ENCODE measurements at places on chromosomes 3 and 15.

DNA sequence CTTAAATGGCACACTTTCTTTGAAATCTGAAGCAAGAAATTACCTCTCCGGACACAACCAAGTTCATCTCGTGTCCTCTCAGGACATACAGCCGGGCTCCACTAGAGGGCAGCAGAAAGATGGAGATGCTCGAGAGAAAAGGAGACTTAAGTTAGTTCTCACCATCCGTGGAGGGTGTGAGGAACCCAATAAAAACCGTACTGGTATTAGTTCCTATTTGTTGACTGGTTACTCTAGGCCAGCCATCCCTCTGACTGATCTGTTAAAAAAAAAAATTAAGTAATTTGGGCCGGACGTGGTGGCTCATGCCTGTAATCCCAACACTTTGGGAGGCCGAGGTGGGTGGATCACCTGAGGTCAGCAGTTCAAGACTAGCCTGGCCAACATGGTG, 7.9 kb upstream of the CYP11A1 start:
- DNase-seq: peak; percentile 87

DNA sequence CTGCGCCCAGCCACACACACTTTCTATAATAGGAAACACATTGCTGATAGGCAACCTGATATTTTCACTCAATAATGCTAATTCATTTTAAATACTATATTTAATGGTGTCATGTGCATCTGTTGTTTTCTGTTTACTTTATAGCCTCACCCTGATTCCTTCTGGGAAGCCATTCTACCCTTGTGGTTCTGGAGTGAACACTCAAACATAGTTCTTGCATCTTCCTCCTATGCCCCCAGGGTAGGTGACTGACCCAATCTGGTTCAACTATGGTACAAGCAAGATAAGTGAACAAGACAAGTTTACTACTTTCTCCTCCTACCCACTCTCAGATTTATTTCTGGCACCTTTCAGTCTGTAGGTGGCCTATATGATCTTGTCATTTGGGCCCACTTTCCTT, 4.3 kb upstream of the SCG3 start:
- no peak for DNase-seq

GRCh38 chr3:24963762-24964625, 464.1 kb upstream of the RARB start:
- DNase-seq: no peak

GRCh38 chr3:55180936-55181535, 253.2 kb upstream of the LRTM1 start:
- DNase-seq: no peak

- DNase-seq: no peak
These were observed 227.0 kb downstream of the CPNE4 start for GRCh38 chr3:131807822-131808221.

GRCh38 chr3:42960282-42960681, 18.8 kb upstream of the GASK1A start:
- no peak for DNase-seq

DNA sequence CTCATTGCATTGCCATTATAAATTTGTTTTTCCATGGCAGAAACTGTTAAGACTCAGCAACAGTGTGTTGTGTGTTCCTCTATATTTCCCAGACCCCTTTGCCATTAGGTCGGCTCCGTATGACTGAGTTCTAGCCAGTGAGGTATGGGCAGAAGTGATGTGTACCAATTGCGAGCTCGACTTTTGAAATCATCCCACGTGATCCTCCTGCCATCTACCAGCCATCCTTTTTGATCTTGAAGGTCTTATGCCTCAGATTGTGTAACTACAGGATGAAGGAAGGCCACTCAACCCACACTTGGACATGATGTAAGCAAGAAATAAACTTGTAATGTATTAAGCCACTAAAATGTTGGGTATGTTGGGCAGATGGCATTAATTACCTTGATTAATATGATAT, 562.3 kb downstream of the PDCD6IP start:
- no peak for DNase-seq

- DNase-seq: no peak
These were observed 590.1 kb downstream of the UNC13C start for GRCh38 chr15:54568381-54568780.

- no peak for DNase-seq
These were observed 44.2 kb upstream of the GNB4 start for GRCh38 chr3:179495483-179495882.

GRCh38 chr3:74442068-74442467, 172.4 kb downstream of the CNTN3 start:
- DNase-seq: no peak

GRCh38 chr3:67599821-67600220, 54.6 kb downstream of the SUCLG2 start:
- no peak for DNase-seq

DNA sequence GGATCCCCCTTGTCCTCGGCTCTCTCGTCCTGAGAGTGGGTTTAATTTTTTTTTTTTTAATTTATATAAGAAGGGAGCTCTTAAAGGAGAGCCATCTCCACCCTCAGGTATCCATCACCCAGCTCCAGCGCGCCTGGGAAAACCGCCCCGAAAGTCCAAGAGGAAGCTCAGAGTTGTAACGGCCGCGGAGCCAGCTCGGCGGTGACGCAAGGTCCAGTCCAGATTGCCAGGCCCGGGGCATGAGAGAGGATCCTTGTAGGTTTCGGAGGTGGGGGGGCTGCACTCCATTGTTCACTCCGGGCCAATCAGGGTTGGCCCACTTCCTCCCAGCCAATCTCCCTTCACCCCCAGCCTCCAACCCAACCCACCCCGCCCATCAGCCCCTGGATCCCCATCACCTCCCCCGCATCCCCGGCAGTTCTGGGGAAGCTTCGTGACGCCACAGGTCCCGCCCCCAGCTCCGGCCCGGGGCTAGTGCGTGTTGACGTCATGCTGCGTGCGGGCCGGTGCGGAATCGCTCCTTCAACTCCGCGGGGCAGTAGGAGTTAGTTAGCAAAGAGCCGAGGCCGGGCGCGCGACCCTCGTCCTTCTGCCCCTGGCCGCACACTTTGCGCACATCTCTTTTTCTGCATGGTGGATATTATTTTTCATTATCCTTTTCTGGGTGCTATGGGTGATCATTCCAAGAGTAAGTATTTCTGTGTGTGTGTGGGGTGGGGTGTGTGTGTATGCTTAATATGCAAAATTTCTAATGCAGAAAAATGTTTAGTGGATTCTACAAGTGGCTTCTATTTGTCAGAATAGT, at the start of gene ISL2:
ISL2 (plus strand) TSS at position 520 of the 805 bp plus-strand sequence; CDS start at position 631, 111 bp downstream.
- peak; percentile 66 for DNase-seq

DNA sequence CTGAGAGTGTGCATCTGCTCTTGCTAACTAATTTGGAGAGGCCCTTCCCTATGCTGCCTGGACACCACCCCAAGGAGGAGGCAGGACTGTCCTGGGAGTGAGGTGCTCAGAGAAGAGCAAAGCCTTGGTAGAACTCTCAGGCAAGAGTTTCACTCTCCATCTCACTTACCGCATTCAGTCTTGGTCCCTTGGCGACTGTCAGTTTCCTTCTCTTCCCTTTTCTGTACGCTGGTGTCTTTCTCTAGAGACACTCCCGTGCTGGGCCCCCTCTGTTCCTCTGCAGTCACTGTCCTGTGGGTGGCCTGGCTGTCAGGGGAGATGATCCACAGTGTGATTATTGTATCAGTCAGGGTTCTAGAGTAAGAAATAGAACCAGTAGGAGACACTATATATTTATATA, 44.0 kb downstream of the IDH2 start:
- DNase-seq: no peak

GRCh38 chr3:36482256-36482655, 102.0 kb downstream of the STAC start:
- DNase-seq: no peak

DNA sequence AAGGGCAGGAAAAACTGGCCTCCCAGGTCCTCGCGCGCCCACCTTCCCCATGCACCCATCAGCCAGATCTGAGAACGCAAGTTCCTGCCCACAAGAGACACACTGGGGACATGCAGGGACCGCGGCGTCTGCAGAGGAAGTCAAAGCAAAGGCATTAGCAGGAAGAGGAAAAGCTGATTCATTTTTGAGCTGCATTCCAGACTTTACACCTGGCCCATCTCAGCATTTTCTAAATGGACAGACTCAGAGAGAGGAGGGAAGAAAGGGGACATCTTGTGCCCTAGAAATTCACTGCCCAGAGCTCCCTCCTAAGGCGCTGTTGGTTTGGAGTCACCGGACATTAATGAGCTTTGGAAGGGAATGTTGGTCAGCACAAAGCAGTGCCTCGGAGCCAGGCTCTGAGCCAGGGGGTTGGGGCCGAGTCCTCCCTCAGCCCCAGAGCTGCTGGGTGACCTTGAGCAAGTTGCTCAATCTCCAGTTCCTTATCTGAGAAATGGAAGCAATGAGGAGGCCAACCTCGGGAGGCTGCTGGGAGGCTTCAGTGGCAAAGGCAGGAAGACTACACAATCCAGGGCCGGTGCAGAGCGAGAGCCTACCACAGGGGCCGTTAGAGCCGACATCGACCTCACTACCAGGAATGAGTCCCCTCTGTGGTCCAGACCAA, 150.5 kb upstream of the IQSEC1 start:
- no peak for DNase-seq

- no peak for DNase-seq
These were observed 15.2 kb downstream of the RAB11A start for GRCh38 chr15:65884511-65884910.

GRCh38 chr15:67505675-67506572, 15.0 kb upstream of the C15orf61 start:
- no peak for DNase-seq

- DNase-seq: no peak
These were observed 65.2 kb downstream of the TRAT1 start for GRCh38 chr3:108887777-108888176.

- no peak for DNase-seq
These were observed 113.2 kb downstream of the LEKR1 start for GRCh38 chr3:156939315-156939714.

DNA sequence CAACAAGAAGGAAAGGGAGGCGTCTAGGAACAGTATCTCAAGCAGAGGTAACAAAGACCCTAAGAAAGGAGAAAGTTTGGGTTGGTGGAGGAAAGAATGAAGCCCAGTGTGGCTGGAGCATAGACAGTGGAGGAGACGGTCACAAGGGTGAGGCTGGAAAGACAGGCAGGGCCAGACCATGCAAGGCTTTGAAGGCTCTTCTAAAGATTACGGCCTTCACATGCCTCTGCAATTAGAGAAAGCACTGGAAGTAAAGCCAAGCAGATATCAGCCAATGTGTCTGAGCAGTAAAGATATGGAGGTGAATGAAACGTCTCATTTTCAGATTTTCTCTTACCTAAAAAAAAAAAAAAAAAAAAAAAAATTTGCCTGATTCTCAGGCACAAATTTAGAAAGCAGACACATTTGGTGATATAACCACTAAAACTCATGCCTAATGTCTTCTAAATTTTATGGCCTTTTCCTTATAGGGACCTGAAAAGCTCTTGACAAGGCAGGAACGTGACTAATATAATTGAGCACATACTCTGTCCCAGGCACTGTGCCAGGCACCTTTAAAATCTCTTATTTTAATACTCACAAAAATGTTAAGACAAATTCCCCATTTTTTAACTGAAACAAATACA, 184.1 kb downstream of the MECOM start:
- no peak for DNase-seq

- no peak for DNase-seq
These were observed 26.1 kb downstream of the TGFBR2 start for GRCh38 chr3:30632521-30632920.

GRCh38 chr3:159832024-159832423, 156.6 kb upstream of the IL12A start:
- DNase-seq: no peak

DNA sequence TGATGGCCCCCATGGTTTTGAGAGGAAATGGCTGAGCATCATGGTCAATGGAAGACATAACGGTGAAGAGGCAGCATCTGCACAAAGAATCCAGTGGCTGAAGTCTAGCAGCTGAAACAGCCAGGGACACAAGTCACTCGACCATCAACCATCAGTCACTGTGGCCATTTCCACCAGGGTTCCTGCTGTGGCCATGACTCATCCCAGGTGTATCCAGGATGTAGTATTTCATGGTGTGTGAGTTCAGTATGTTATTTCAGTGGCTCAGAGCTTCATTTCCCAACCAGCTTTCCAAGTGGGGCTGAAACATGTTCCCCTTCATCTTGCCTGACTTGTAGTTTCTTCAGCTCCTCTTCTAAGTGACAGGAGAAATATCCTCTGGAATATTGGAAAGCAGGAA, 47.8 kb upstream of the WNT5A start:
- DNase-seq: no peak
